Stimulated activated CD8-positive, alpha-beta memory T cell treated with anti-CD3 and anti-CD28 coated beads, Interleukin-7, amount 100 ng/mL, for 4 hours (primary cell): ENCODE measurements at places on chromosomes 2 and 18.

DNA sequence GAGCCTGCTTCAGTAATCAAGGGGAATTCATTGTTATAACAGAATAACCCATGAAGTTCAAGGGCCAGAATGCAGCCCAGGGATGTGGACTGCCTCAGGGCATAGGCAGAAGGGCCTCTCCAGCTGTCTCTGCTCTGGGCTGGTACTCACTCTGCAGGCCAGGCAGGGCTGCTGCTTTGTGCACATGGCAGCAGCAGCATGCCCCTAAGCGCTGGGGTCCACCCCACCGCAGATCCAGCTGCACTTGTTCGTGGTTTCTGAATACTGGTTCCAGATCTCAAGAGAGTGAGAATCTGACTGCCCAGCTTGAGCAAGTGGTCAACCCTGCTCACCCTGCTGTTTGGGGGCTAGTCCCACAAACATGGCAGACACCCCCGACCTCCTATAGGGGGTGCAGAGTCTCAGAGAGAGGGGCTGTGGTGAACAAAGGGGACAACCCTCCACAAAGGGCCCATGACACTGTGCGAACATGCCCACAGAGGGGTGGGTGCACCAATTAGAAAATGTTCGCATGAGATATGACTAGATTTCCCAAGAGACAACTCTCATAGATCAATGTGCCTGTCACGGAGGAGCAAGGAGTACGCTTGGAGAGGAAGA, 87.3 kb downstream of the ACTR3 start:
- DNase-seq = no peak

DNA sequence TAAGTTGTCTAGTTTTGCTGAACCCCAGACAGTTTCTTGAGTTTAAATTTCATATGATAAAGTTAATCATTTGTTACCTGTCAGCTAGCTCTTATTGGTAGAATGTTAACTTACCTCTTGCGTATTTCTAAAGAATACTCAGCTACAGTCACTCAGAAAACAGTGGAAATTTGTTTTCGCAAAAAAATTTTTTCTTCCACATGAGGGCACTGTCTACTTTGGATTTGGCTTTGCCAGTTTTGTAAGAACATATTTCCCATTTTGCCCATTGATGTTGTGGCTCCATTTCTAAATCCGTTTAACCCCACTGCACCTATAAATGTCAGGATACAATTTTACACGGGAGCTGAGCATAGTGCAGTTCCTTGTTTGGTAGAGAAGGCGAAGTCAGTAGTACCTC, 19.1 kb upstream of the GCFC2 start:
- no peak for DNase-seq

DNA sequence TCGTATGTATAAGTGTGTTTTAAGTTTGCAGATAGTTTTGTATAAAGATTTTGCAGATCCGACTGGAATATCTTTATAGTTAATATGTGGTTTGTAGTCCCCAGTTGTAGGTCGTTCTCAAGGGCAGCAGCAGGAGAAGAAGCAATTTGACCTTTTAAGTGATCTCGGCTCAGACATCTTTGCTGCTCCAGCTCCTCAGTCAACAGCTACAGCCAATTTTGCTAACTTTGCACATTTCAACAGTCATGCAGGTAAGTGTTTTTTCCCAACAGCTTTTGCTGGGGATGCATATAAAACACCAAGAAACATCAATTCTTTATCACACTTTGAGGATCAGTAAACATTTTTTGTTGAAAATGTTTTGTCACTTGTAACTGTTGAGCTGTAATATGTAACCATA, 52.7 kb downstream of the AGFG1 start:
- no peak for DNase-seq

DNA sequence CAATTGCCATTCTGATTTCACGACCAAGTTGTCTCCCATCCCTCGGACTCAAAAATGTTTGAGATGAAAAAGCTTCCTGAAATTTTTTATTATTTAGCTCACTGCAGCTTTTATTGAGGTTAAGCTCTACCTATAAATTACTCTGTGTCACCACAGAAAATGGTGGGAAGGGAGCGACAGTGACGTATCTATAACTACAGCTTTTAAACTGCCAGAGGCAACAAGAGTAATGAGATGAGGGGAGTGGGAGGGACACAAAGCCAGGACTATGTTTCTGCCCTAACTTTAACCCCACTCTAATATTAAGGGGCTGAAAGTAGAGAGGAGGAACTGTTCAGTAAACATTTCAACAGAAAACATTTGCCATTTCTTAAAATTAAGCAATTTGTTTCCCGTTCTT, 37.4 kb downstream of the SMAD2 start:
- DNase-seq = no peak

GRCh38 chr2:214379227-214379626, 31.6 kb upstream of the VWC2L start:
- no peak for DNase-seq

DNA sequence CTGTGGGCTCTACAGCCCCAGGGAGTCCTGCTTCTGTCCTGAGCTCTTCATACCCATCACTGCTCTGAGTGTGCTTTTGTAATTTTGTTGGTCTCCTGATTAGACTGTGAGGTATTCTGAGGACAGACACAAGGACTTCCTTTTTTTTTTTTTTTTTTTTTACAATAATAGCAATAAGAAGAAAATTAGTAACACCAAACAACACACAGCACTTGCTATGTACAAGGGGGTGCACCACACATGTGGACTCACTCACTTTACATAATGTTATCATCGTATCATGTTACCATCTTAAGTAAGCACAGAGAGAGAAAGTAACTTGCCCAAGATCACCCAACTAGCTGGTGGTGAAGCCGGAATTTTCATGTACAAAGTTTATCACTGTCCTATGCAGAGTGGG, 34.6 kb downstream of the MBP start:
- DNase-seq = no peak

GRCh38 chr2:156019341-156019740, 313.2 kb downstream of the NR4A2 start:
- DNase-seq = no peak

GRCh38 chr2:37636381-37637066, 34.9 kb downstream of the CDC42EP3 start:
- DNase-seq = no peak

- no peak for DNase-seq
Measured at GRCh38 chr2:172342078-172342477, 85.3 kb upstream of the ITGA6 start.

GRCh38 chr2:29033172-29033571, 41.2 kb downstream of the PCARE start:
- DNase-seq = no peak

GRCh38 chr2:241188361-241189092, at the start of gene ANO7:
ANO7 (plus strand) TSS chr2:241188677; CDS start chr2:241190064, 1,387 bp downstream.
- no peak for DNase-seq

- peak; percentile 16 for DNase-seq
Measured at GRCh38 chr2:217886720-217887309, 116.0 kb downstream of the TNS1 start.

DNA sequence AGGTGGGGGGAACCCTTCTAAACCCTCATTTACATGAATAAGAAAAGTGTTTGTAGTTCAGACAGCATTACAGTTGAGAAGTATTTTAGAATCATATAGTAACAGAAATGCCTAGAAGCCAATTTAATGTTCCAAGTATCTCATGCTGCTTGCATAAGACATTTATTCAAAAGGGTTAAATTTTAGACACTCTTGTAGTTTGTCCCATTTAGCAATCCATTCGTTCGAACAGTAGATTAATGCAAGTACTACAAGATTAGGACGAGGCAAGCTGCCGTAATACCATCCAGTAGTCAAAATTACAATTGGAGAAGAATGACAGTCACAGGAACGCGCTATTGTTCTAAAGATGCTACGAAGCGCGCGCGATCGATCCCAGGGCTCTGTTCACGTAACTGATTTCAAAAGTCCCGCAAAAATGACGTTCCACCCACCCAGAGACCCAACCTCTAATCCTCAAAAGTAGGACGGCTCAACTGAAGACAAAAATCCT, 1.2 kb downstream of the TMEM237 start:
- no peak for DNase-seq

- no peak for DNase-seq
Measured at GRCh38 chr18:49321271-49321670, 139.2 kb downstream of the DYM start.

- DNase-seq = no peak
Measured at GRCh38 chr2:8821276-8822217, 15.9 kb downstream of the KIDINS220 start.

DNA sequence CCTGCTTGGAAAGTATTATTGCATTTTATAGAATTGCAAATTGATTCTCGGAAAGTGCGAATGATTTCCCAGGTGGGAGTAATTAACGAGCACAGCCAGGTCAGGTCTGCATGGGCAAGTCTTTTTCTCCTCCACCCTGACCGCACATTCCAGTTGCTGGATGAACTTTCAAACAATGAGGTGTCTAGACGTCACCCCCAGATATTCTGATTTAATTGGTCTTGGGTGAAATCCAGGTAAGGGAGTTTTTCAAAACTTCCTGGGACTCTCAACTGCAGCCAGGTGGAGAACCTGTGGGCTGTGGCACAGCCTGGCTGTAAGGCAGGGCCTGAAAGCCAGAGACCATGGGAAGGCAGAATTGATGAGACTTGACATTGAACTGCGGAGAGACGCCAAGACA, 15.9 kb upstream of the RNF152 start:
- no peak for DNase-seq

- no peak for DNase-seq
Measured at GRCh38 chr2:203656522-203657287, 49.7 kb upstream of the CD28 start.

- DNase-seq = no peak
Measured at GRCh38 chr2:110997331-110998045, 123.2 kb upstream of the BCL2L11 start.

DNA sequence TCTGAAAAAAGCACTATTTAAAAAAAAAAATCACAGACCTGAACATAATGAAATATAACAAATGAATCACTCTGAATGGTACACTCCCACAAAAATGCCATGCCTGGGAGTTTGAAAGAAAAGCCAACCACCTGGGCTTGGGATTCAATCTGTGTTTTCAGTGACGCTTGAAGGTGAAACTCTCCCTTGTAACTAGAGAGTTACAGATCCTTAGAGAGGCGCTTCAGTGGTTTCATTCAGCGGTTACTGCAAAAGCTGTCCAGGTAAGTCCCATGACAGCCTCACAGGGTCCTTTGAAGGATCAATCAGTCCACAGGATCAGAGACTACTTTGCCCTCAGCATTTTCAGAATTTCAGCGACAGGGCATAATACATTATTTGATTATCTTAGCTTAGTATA, 627.3 kb downstream of the IRS1 start:
- DNase-seq = no peak

DNA sequence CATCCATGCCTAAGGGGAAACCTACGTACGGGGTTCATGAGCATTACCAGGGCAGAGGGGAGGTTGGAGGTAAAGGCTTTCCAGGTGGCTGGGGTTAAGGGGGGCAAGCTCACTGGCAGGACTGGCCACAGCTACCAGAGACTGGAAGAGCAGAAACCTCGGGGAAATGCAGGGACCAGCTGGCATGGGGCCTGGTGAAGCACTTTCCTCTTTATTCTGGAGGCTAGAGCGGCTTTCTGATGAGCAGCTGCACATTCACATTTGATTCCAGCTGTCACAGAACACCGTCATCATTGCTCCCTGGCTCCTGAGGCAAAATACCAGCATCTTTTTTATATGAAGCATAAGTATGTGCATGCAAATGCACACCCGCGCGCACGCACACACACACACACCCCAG, 28.7 kb upstream of the LRRC30 start:
- DNase-seq = no peak

DNA sequence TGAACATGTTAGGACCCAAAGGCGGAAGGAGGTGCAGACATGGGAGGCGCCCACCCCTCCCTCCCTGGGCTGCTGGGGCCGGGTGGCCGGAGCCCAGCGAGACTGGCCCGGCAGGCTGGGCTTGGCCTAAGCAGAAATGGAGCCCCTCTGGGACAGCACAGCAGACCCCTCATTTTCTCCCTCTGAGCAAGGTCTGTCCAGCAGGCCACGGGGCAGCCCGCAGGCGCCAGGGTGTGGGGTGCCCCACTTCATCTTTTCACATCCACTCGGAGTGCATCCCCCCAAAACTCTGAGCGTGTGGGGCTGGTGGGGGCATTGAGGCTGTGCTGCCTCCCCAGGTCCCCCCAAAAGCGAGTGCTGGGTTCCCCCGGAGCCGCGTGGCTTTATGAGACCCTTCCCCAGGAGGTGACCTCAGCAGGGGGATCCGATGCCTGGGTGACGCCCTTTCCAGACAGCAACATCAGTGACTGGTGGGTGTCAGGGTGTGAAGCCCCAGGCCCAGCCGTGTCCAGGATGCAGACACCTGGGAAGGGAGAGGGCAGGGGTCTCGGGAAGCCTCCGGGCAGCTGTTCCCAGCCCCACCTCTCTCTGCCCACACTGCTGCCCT, 36.7 kb upstream of the GPC1 start:
- no peak for DNase-seq

- no peak for DNase-seq
Measured at GRCh38 chr2:221103930-221104329, 468.2 kb downstream of the EPHA4 start.

- no peak for DNase-seq
Measured at GRCh38 chr2:14654835-14655282, 22.3 kb downstream of the LRATD1 start.

GRCh38 chr2:72988041-72988440, 70.7 kb downstream of the EMX1 start:
- DNase-seq = no peak

GRCh38 chr2:122145856-122146255, 390.4 kb downstream of the TSN start:
- DNase-seq = no peak

GRCh38 chr2:76870011-76870410, 652.2 kb downstream of the LRRTM4 start:
- DNase-seq = no peak

DNA sequence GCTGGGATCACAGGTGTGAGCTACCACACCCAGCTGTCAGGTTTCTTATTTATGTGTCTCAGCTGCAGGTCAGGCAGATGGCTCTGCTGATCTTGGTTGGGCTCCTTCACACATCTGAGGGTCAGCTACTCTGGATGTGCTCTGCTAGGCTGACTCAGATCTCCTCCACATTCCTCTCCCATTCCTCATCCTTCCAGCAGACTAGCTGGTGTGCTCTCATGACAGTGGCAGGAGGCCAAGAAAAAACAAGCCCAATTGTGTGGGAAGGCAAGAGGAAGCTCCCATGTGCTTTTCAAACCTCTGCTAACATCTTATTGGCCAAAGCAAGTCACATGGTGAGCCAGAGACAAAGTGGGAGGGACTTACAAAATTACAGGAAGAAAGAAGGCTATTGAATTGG, 11.7 kb upstream of the MSH6 start:
- DNase-seq = no peak

- DNase-seq = no peak
Measured at GRCh38 chr2:180705551-180705950, 274.9 kb upstream of the UBE2E3 start.

GRCh38 chr2:144989579-144990270, 469.8 kb upstream of the ZEB2 start:
- DNase-seq = no peak
